ENCODE measurements at places on chromosomes 16 and 17. TPM values are rescaled to one million over a fixed set of nuclear protein-coding genes. Genes with fewer than 3 reads are reported as not detected.
A peak's percentile ranks its signal among the peaks of the same experiment; 100 is the strongest.

Gene TBC1D3H
- total RNA-seq: not detected

- DNase-seq: peak; percentile 100
- peak overlapping the region; percentile 93 for H3K27ac ChIP-seq
- peaks cover 21% of the 10 kb centered on the region for H3K36me3 ChIP-seq
- H3K27me3 ChIP-seq: no peaks in the 10 kb centered on the region
- H3K4me3 ChIP-seq: no peak overlapping the region
Observed at GRCh38 chr17:7887482-7888183, 956 bp upstream of the CHD3 start.

GRCh38 chr17:33776903-33777302, 478.2 kb upstream of the CCL2 start:
- no peak overlapping the region for H3K4me3 ChIP-seq
- H3K36me3 ChIP-seq: no peaks in the 10 kb centered on the region
- DNase-seq: no peak
- H3K27me3 ChIP-seq: no peaks in the 10 kb centered on the region
- H3K4me1 ChIP-seq: no peaks in the 10 kb centered on the region
- no peak overlapping the region for H3K27ac ChIP-seq

GRCh38 chr16:88208112-88208511, 174.6 kb upstream of the ZNF469 start:
- H3K36me3 ChIP-seq: no peaks in the 10 kb centered on the region
- H3K4me1 ChIP-seq: no peaks in the 10 kb centered on the region
- no peak overlapping the region for H3K27ac ChIP-seq
- no peaks in the 10 kb centered on the region for H3K27me3 ChIP-seq
- no peak for DNase-seq
- no peak overlapping the region for H3K4me3 ChIP-seq

DNA sequence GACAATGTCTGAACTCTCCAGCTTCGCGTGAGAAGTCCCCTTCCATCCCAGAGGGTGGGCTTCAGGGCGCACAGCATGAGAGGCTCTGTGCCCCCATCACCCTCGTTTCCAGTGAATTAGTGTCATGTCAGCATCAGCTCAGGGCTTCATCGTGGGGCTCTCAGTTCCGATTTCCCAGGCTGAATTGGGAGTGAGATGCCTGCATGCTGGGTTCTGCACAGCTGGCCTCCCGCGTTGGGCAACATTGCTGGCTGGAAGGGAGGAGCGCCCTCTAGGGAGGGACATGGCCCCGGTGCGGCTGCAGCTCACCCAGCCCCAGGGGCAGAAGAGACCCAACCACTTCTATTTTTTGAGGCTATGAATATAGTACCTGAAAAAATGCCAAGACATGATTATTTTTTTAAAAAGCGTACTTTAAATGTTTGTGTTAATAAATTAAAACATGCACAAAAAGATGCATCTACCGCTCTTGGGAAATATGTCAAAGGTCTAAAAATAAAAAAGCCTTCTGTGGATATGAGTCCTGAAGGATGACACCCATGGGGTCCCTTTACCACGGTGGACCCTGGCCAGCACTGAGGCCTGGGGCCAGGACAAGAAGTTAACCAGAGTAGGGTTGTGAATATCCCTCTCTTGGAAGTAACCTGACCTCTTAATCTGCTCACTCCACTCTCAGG, 10.5 kb upstream of the ITGAD start:
- peaks cover 6% of the 10 kb centered on the region for H3K36me3 ChIP-seq
- no peak overlapping the region for H3K27ac ChIP-seq
- no peak overlapping the region for H3K4me3 ChIP-seq

Data from lung (tissue), 17 donors.